Muscle of arm (tissue), 14 donors: ENCODE measurements at places on chromosomes 5 and 9. TPM values are rescaled to one million over a fixed set of nuclear protein-coding genes. Genes with fewer than 3 reads are reported as not detected.

GRCh38 chr9:130142641-130143040 lies 29.6 kb upstream of the NCS1 start:
- no peak for DNase-seq

DNA sequence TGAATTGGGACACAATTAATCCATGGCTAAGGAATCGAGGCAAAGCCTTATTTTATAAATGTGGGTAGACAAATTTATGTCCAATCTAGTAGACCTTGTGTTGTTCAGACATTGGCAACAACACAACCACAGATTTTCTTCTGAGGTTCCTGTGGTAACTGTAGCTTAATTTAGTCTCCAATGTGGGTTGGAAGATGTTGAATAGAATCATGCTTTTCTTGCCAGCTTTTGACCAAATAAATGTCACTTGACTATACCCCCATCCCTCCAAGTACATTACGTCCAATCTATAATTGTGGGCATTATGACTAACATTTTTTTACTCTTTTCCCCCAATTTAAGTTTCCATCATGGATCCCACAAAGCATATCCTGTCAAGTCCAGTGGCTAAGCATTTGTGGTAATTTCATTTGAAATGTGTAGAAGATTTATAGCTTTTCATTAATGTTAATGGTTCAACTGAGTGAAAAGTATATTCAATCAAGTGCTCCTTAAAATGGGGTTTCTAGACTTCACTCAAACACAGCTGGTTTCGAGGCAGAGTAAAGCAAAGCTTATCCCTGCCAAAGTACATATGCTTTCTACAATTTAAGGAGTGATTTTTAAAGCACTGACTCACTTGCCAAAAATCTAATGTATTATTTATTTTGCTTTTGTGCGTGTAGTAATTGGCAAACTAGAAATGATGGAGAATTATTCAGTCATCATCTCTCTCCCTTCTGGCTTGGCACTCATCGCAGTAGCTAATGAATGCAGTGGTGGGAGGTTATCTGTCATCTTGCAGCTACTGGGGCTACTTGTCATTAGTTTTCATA lies 141.8 kb downstream of the FAM174A start:
- no peak for DNase-seq

GRCh38 chr9:74935008-74935407 lies 17.7 kb downstream of the C9orf40 start:
- no peak for DNase-seq

- no peak for DNase-seq
Measured at GRCh38 chr5:156912869-156913268, 50.2 kb downstream of the TIMD4 start.

DNA sequence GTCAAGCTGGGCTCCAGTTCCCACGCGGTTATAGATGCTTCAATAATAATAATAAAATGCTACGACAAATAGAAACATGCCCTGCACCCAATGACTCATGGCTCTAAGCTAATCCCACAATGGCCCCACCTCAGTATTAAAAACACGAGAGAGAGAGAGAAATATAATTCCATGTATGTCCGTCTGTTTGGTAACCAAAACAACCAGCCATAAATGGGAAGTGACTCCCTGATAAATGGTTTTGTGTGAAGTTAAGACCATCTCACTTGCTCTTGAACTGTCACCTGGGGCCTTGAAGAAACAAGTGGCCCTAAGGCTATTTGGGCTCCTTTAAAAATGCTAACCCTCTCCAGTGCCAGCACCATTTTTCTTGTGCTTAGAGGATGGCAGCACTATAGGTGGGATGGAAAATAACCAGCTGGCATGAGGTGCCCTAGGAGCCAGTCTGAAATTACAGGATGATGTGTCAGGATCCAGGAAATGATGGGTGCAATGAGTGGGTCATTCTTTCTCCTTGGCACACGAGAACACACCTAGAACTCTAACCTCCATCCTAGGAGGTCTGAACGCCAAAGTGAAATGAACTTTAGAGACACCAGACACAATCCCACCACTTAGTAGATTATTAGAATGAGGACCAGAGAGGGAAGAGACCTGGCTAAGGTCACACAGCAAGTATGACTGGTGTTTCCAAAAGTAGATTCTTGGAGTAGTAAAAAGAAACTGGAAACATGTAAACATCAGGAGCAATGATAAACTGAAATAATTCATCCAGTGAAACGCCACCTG lies 35.7 kb upstream of the ADRB2 start:
- DNase-seq: no peak

- DNase-seq: no peak
Measured at GRCh38 chr5:56345352-56345751, 112.2 kb upstream of the ANKRD55 start.

The MCC gene
- polyA plus RNA-seq: 23.3 TPM

DNA sequence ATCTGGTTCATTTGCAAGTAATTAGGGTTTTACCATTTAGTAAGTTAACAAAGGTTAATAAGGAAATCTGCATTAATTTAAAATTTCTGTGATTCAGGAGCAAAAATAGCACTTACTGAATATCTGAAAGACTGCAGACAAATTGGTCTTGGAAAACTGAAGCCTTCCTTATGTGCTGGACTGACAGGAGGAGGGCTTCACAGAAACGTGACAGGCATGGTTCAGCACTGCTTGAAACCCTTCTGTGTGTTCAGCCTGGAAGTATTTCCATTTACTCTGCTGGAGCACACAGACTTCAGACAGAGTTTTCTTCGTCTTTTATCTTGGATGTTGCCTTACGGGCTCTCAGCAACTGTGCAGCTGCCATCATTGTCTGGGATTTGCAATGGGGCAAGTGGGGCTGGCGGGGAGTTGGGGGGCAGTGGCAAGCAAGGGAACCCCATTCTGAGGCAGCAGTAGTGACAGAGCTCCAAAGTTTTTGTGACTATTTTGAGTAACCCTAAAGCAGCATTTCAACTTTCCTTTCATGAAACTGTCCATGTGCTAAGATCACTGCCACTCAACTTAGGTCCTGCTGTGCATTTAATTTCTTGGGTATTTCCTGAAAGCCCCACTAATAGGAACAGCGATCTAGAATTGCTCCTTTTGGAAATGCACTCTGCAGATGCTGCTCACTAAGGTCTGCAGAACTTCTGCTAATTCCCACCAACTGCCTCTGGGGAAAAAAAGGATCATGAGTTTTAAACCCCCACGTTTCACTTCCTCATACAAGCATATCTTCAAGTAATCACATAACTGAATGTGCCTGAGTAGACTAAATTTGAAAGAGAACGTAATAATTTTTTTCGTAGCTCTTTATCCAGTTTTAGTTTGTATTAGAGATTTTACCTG lies 56.6 kb downstream of the KCNN2 start:
- DNase-seq: no peak

DNA sequence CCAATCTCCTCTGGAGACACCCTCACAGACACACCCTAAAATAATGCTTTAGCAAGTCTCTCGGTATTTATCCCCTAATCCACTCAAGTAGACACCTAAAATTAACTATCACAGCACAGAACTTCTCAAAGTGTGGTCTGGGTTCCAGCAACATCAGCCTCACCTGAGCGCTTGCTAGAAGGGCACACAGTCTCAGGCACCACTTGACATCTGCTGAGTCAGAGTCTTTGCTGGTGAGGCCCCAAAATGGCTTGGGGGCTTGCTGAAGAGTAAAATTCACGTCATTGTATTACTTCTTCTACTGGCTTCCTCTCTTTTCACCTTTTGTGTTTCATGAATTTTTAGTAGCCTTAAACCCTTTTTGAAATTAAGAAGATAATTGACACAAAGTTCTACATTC lies 9.0 kb downstream of the FOXB2 start:
- DNase-seq: no peak

GRCh38 chr9:134209731-134210311 lies 45.5 kb upstream of the RNU6ATAC start:
- DNase-seq: no peak

The MCCC2 gene
- polyA plus RNA-seq: 16.4 TPM

The CACNA1B gene
- 0.64 TPM for polyA plus RNA-seq

The SPATA31A5 gene
- not detected for polyA plus RNA-seq

GRCh38 chr5:121396716-121397115 lies 455.0 kb upstream of the FTMT start:
- DNase-seq: no peak

- no peak for DNase-seq
Measured at GRCh38 chr9:114929201-114929600, 1.2 kb downstream of the TNFSF8 start.

The SOHLH1 gene
- not detected for polyA plus RNA-seq

DNA sequence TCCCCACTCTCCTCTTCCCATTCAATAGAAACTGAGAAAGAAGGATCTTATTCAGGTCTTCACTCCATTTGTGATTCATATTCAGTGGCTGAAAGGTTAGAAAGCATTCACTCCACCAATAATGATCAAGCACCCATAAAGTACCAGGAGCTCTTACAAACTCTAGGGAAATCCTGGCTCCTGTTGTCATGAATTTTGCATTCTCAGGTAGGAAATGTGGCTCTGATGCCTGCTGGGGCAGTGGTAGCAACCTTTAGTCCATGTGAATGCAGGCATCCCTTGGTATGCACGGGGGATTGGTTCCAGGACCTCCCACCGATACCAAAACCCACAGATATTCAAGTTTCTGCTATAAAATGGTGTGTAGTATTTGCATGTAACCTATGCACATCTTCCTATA lies 3.6 kb upstream of the RORB start:
- no peak for DNase-seq

The PTPRD gene
- polyA plus RNA-seq: 78.1 TPM

The PCBD2 gene
- polyA plus RNA-seq: 10.1 TPM

The SPARC gene
- polyA plus RNA-seq: 4,761 TPM

The KIF12 gene
- polyA plus RNA-seq: 2.6 TPM

- no peak for DNase-seq
Measured at GRCh38 chr9:71271602-71272001, 150.2 kb upstream of the TRPM3 start.

DNA sequence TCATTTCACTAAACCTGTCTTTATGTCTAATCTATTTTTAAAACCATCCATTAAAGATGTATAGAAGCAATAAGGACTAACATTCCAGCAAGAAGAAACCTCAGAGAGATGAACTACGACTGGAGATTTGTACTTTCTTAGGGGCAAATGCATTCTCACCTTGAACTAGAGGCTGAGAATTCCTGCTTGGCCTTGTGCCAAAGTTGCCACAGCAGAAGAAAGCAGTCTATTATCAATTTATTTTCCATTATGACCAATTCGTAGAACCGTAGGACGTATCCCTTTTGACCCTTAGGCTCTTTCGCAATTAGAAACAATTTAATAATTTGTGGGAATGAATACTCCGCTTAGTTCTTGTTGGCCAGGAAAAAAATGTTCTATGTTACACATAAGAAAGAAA lies 1647.4 kb upstream of the CDH9 start:
- no peak for DNase-seq

DNA sequence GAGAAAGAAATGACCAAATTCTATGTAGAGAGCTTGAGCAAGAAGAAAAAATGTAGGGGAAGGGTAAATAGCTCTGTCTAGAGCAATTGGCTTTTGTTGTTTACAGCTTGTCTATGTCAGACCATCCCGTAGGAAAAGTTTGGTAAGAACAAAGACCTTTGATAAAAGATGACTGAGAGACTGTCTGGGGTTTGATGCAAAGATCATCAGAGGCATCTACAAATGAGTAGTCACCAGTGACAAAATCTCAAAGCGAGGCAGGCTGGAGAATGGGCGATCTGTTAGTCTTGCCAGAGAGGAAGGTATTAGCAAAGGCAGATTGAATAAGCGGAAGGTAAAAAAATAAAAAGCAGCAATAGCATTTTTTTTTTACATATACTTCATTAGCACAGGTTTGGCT lies 125.0 kb upstream of the RASGRF2 start:
- no peak for DNase-seq

GRCh38 chr5:66284588-66285342 lies 140.7 kb downstream of the SREK1 start:
- no peak for DNase-seq

The NME5 gene
- polyA plus RNA-seq: 1.2 TPM

DNA sequence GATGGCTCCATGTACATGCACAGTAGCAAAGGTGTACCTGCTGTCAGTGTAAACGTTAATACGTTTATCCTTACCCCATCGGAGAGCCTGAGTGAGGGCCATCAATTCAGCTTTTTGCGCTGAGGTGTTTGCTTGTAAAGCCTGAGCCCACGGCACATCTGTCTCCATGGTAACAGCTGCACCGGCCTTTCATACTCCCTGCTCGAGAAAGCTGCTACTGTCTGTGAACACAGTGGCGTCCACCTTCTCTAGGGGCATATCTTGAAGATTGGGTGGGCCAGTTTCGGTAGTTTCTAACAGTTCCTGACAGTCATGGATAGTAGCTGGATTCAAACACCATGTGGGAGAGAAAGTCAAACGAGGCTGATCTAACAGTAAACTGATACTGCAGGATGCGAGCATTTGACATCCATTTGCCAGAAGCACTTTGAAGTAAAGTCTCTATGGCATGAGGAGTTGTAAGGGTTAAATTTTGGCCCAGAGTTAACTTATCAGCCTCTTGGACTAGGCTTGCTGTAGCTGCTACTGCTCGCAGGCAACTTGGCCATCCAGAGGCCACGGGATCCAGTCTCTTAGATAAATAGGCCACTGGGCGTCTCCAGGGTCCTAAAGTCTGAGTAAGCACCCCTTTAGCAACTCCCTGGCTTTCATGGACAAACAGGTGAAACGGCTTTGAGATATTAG lies 21.0 kb upstream of the RHOBTB3 start:
- no peak for DNase-seq

DNA sequence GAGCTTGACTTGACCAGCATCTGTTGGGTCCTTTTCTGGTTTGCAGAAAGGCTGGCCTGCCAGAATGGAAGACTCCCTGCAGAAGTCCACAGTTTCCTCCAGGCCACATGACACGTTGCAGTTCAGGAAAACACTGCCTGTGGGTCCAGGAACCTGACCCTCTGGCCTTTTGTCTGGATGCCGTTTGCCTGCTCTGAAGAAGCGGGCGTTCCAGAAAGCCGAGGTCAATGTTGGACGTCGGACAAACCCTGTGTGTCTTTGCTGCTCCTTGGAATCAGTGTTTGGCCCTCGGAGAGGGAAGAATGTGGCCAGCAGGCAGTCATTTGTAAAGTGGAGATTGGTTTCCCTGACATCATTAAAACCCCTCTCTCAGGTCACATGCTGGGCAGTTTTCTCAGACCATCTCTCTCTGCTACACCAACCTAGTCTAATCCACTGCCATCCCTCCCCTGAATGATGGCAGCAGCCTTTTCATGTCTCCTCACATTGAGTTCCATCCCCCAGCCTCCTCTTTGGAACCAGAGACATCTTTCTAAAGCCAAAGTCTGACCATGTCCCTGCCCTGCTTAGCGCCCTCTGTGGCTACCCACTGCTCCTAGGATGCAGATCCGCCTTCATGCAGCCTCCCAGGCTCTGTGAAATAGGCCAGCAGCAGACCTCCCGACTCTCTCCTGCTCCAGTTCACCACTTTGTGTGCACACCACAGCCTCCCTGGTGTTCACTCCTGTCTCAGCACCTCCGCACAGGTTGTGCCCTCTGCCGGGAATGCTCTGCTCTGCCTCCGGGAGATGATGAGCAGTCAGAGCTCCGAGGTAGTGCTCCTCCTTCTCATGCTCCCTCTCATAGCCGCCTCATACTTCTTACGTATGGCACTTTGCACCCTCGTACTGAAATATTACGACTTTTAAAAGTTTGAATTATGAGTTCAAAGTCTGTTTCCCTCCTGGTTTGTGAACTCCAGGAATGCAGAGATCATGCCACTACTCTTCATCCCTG lies 75.6 kb downstream of the RALGPS1 start:
- DNase-seq: peak; percentile 87
